Left cardiac atrium (tissue), 4 donors: ENCODE measurements at places on chromosomes 6 and 20. TPM values are rescaled to one million over a fixed set of nuclear protein-coding genes. Genes with fewer than 3 reads are reported as not detected.

The CPXM1 gene
- total RNA-seq, result 4.3 TPM

The SRMS gene
- total RNA-seq, result not detected

The SLC17A3 gene
- not detected for total RNA-seq

The KCNK17 gene
- 1.1 TPM for total RNA-seq

The C6orf132 gene
- total RNA-seq, result 2.6 TPM

DNA sequence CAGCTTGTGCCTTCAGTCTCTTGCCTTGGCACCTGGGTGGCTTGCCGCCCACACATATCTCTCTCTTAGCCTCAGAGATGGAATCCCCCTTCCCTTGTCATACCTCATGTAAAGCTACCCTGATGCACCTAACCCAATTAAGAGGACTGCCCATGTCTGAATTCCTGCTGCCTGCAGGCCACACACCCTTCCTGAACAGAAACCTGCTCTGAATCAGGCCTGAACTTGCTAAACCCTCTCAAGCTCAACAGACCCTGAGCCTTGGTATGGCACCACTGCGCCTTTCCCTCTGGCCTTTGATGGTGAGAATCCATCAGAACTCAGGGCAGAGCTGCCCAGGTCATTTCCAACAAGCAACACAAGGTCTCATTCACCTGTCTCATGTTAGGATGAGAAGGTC lies 5.2 kb downstream of the RAET1G start:
- no peak for DNase-seq

The OPRL1 gene
- 0.97 TPM for total RNA-seq

- DNase-seq, result no peak
Observed at GRCh38 chr6:24924580-24925356, 11.0 kb downstream of the RIPOR2 start.

- no peak for DNase-seq
Observed at GRCh38 chr6:33019372-33019771, 10.0 kb upstream of the HLA-DOA start.

- DNase-seq, result peak; percentile 83
Observed at GRCh38 chr6:1604158-1605003, 5.3 kb upstream of the FOXC1 start.

- DNase-seq, result no peak
Observed at GRCh38 chr20:60254901-60255411, 296.7 kb downstream of the CDH26 start.

DNA sequence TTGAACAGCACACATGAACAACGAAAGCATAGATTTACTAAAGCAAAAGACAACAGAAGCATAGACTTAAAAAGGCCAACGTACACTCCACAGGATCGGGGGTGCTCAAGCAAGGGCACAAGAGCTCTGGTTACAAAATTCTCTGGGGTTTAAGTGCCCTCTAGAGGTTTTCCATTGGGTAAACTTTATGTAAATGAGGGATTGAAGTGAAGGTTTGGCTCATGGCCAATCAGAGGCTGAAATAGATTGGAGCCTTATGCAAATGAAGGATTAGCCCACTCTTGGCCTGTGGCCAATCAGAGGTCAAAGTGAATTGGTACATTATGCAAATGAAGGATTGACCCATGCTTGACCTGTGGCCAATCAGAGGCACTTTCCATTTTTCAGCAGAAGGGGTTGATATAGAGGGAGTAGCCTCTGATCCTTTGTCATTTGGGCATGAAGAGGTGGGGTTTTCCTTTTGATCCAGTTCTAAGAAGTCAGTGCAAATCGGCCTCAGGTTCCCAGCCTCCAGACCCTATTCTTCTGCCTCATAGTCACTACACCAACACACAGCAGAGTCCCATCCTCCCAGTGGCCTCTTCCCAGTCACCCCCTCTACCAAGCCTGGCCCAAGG lies 244.9 kb downstream of the THBS2 start:
- no peak for DNase-seq

- DNase-seq, result no peak
Observed at GRCh38 chr20:40154514-40154913, 534.5 kb downstream of the MAFB start.

GRCh38 chr6:7673063-7673536 lies 52.8 kb upstream of the BMP6 start:
- peak; percentile 58 for DNase-seq

- DNase-seq, result no peak
Observed at GRCh38 chr6:102895683-102896082, 1502.2 kb downstream of the GRIK2 start.

The CPNE5 gene
- total RNA-seq, result 14.7 TPM

The MAVS gene
- total RNA-seq, result 28.9 TPM

The RAB44 gene
- total RNA-seq, result 0.12 TPM

DNA sequence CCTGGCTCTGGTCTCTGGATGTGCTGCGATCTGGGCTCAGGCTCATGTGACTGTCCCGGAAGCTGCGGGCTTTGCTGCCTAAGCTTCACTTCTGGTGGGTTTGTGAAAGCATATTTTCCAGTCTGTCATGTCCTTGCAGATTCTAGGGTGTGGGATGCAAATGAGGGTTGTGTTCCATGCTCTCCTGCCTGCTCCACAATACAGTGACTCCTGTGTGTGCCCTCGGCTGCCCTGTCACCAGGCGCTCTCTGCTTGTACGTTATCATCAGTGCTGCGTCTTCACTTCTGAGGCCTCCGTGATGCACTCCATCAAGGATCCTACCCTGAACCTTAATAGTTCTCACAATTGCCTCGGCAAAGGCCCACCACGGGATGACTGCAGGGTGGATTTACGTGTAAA lies 84.2 kb downstream of the TTLL2 start:
- DNase-seq, result no peak

GRCh38 chr6:37323580-37323979 lies 30.2 kb upstream of the RNF8 start:
- DNase-seq, result no peak

The FAM209B gene
- total RNA-seq, result not detected

GRCh38 chr20:19756761-19757486 lies 1.1 kb upstream of the RIN2 start:
- DNase-seq, result no peak

DNA sequence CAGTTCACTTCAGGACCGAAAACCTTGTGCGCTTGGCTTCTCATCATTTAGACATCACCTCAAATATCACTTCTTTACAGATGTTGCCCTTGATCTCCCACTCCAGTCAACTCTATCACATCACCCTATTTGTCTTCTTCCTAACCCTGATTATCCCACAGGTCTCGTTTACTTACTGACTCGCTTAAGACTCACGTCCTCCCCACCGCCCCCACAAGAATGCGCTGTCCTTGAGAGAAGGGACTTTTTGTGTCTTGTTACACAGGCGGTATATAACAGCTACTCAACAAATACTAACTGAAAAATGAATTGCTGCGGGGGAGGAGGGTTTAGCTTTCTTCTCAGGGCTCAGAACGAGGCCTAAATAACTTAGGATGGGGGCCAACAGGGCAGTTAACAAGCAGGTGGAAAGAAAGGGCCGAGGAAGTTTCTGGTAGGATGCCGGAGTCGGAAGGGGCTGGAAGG lies 527 bp downstream of the TOMM34 start:
- no peak for DNase-seq

- DNase-seq, result no peak
Observed at GRCh38 chr6:125732398-125732797, 17.0 kb upstream of the HEY2 start.

DNA sequence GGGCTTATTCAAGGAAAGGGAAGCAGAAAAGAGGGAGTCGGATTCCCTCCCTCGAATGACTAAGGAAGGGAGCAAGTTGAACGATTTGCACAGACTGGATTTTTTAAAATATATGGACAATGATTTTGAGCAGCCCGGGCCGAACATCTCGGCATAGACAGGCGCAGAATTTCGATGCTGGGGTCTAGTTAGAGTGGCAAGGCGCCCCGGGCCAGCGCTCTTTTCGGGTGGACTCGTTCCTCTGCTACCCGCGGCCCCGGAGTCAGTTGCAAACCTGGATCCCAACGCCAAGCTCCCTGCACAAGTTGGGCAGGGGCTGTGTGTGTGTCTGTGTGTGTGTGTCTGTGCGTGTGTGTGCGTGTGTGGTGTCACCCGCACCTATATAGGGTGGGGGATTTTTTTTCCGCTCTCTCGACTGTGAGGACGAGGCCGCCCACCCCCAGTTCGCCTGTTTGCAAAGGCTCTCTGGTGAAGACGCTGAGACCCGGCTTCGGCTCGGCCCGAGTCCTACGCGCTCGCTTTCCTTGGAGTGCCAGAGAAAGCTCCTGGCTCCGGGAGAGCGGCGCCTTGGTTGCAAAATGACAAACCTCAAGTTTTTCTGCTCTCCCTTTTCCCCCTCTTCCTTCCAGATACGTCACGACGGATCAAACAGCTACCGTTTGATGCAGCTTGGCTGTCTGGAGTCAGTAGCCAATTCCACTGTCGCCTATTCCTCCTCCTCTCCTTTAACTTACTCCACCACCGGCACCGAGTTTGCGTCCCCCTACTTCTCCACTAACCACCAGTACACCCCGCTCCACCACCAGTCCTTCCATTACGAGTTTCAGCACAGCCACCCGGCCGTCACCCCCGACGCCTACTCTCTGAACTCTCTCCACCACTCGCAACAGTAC lies 1.4 kb downstream of the TFAP2D start:
- DNase-seq, result no peak

The VGLL2 gene
- 1.7 TPM for total RNA-seq

- DNase-seq, result no peak
Observed at GRCh38 chr6:168299541-168300511, 19.8 kb downstream of the DACT2 start.

GRCh38 chr6:87826424-87826823 lies 124.4 kb upstream of the AKIRIN2 start:
- DNase-seq, result no peak

DNA sequence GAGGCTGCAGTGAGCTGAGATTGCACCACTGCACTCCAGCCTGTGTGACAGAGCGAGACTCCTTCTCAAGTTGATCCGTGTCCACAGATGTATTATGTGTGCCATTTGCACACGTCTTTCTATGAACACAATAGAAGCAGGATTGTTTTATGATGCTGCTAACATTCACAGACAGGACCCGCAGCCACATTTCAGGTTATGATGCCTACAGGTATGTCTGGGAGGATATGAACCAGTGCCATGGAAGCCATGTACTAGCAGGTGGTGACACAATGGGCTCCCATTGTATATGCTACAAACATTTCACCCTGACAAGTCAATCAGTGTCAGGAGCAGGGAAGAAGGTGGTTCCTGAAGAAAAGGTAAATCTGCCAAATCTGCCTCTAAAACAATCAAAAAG lies 4.3 kb downstream of the TRAM2 start:
- DNase-seq, result no peak

The TP53TG5 gene
- 2.0 TPM for total RNA-seq

The ANGPT4 gene
- total RNA-seq, result not detected

GRCh38 chr6:50236164-50236563 lies 186.4 kb upstream of the DEFB112 start:
- DNase-seq, result no peak

DNA sequence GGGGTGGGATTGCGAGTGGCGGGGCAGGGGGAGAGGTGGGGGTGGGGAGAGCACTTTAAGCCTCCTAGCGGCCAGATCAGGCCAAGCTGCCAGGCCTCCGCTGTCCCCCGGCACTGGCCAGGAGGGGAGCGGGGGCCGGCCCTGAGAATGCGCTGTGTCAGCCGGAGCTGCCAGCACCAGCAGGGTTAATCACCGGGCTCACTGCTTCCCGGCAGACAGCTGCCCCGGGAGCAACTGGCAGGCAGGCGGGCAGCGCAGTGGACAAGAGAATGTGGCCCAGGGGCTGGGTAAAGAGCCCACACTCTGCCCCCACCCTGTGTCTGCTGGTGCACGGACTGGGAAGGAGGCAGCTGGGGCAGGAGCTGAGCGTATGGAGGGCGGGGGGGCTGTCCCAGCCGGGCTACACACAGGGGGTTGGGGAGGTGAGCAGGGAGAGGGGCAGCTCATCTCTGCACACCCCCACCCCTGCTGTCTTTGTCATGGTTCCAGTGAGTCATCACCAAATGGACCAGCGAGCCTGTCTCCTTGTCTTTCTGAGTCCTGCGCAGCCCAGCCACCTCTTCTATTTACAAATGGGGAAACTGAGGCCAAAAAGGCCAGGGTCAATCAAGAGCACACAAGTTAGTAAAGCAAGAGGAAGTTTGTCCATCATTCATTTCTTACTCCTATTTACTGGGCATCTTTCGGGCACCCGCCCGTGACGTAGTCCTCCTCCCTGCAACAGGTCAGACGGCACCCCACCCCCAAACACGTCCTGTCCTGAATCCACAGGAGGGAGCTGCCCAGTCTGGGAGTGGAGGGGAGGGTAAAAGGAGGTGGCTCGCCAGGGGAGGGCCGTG lies 2.1 kb upstream of the LAMA5 start:
- DNase-seq, result no peak

DNA sequence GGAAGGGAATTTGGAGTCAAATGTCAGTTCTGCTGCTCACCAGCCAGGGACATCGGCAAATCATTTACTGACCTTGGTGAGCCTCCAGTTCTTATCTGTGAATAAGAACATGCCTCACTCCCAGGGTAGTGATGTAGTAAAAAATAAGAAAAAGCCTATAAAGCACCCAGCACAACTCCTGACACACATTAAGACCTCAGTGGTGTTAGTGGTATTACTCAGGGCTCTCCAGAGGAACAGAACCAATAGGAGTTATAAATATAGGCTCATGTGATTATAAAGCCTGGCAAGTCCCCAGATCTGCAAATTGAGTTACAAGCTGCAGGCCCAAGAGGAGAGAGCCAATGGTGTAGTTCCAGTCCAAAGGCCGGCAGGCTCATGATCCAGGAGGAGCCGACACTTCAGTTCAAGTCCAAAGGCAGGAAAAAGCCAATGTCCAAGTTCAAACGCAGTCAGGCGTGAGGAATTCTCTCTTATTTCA lies 71.3 kb upstream of the EYA2 start:
- DNase-seq, result no peak

- DNase-seq, result no peak
Observed at GRCh38 chr6:136920671-136921380, 1.3 kb upstream of the SLC35D3 start.

The SLC17A9 gene
- 5.7 TPM for total RNA-seq

DNA sequence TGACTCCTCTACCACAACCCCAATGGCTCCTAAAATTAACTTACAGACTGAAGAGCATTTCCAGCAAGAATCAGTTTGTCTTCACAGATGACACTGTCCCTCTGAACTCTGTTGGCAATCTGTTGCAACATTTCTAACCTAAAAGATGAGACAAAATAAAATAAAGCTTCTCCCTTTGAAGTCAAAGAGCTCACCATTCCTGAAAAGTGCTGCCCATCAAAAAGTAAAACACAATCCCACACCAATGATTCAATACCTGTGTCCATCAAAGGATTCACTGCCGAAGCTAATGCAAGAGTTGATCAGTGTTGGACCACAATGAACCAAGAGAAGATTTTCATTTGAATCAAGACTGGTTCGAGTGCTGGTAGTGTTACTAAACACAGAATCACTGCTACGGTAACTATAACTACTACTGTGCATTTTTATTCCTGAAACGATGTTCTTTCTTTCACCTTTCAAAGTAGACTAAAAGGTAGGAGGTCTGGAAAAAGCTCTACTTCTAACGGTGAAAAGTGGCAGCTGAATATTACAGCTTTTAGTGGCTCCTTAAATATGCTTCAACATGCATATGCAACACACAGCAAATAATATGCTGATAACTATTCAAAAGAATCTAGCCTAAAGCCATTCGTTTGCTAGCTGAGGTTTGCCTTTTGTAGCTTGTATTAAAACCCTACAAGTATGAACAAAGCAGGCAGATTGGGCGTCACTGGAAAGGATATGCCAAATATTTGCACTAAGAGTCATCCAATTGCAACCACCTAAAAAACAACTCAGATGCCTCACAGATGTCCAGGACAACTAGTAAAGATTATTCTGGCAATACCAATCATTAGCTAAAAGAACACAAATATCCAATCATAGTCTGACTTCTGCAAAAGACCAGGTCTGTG lies at the start of gene DST:
Gene DST, minus strand, starts transcription at position 524 of the 896 bp plus-strand sequence.
- DNase-seq, result no peak

- DNase-seq, result no peak
Observed at GRCh38 chr20:39516964-39517363, 554.8 kb downstream of the DHX35 start.
